ENCODE measurements at places on chromosomes 6 and 20.

GRCh38 chr6:25013246-25013645, 77.5 kb upstream of the RIPOR2 start:
- no peak for DNase-seq

GRCh38 chr6:165575158-165575549, 87.9 kb downstream of the PDE10A start:
- DNase-seq: no peak

GRCh38 chr6:41367700-41368099, 32.3 kb downstream of the NCR2 start:
- DNase-seq: no peak

DNA sequence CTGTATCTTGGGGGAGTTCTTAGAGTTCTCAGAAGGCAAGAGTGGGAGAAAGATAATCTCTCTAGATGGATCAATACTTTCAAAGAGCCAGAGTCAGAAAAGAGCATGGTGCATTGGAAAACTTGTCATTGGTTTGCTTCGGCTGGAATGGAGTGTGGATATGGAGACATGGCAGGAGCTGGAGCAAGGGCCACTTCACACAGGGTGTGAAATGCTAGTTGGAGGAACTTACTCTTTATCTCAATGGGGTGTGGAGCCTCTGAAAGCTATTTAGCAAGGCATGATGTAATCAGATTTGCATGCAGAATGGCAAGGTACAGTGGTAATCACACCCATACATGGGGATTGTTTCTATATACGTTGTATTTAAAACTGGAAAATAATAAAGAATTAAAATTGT, 31.5 kb upstream of the PAQR8 start:
- no peak for DNase-seq

DNA sequence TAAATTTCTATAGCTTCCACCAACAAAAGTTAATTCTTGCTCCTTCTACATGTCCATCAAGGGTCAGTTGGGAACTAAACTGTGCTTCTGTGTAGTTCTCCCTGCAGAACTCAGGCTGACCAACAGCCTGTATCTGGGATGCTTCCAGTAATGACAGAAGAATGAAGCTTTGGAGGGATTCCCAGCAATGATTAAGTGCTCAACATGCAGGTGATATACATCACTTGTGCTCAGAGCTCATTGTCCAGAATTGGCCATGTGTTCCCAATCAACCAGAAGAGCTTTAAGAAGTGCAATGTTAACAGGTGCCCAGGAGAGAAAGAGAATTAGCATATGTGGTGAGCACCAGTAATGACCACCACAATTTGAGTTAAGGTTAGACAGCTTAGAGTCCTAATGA, 37.4 kb upstream of the SNRPB2 start:
- no peak for DNase-seq

GRCh38 chr6:95847061-95847460, 168.7 kb upstream of the FUT9 start:
- no peak for DNase-seq

- DNase-seq: no peak
Observed at GRCh38 chr6:138647006-138647405, 126.6 kb upstream of the CCDC28A start.

- DNase-seq: peak; percentile 13
Observed at GRCh38 chr6:150891888-150892485, 26.5 kb downstream of the MTHFD1L start.

GRCh38 chr6:4603291-4603690, 172.9 kb upstream of the CDYL start:
- DNase-seq: no peak

DNA sequence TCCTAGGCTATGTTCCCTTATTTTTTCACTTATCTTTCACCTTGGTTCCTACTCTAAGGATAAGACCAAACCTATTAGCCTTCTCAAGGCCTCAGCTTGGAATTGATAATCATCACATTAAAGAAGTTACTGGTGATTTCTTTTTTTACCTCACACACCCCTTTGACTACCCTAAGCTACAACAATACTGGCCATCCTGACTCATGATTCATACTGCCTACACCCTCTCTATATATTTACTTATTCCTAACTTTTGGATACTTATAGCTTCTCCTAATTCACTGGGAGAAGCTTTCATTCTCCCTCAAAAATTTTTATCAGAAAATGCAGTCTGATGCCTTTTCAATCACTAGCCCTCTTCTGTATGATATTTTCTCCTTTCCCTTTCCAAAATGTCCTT, 256.1 kb downstream of the TBX18 start:
- DNase-seq: no peak

All from activated T-helper 1 cell treated with anti-CD3 and anti-CD28 coated beads, Interleukin-2, amount 50 U/mL, for 16 hours (primary cell).